ENCODE measurements at places on chromosomes 5 and 9.
A peak's percentile ranks its signal among the peaks of the same experiment; 100 is the strongest.

- no peak for DNase-seq
Observed at GRCh38 chr9:77015327-77016048, 4.0 kb upstream of the FOXB2 start.

GRCh38 chr5:170176916-170177315, 55.9 kb upstream of the C5orf58 start:
- no peak for DNase-seq

- DNase-seq, result no peak
Observed at GRCh38 chr9:118215549-118215948, 511.3 kb downstream of the TLR4 start.

DNA sequence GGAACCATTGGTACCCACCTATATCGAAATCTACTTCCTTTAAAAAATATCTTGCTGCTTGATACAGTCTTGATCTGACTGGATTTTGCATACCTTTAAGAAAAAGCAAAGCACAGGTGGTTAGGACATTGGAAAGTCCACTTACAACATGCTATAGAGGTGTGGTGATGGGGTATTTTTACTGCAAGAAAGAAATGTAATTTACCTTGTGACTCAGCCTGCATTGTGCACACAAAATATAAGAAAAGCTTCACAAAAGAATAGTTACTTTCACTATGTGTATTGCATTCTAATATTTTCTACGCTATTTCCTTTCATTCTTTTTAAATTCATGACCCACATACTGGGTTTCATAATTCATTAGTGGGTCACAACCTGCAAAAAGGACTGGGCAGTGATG, 236.2 kb upstream of the RASEF start:
- DNase-seq, result no peak

DNA sequence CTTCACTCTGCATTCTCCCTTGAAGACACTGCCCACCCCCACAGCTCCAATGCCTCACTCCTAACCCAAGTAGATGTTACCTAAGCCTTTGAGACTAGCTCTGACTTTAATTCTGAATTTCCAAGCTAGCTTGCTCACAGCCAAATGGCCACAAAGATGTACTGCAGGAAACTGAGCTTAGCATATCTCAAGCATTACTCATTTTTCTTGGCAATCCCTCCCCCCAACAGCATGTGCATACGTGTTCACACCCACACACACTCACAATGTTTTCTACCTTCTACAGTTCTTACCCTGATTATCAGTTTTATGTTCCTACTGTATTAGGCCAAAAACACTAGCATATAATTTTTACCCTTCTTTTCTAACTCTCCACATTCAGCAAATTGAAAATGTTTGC, 13.7 kb upstream of the GRIA1 start:
- peak; percentile 26 for DNase-seq

DNA sequence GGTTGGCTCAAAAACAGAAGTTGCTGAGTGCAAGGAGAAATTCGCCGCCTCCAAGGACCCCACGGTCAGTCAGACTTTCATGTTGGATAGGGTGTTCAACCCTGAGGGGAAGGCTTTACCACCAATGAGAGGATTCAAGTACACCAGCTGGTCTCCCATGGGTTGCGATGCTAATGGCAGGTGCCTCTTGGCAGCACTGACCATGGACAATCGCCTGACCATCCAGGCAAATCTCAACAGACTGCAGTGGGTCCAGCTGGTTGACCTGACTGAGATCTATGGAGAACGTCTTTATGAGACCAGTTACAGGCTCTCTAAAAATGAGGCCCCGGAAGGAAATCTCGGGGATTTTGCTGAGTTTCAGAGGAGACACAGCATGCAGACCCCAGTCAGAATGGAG, 7.7 kb downstream of the GTF3C4 start:
- DNase-seq, result no peak

DNA sequence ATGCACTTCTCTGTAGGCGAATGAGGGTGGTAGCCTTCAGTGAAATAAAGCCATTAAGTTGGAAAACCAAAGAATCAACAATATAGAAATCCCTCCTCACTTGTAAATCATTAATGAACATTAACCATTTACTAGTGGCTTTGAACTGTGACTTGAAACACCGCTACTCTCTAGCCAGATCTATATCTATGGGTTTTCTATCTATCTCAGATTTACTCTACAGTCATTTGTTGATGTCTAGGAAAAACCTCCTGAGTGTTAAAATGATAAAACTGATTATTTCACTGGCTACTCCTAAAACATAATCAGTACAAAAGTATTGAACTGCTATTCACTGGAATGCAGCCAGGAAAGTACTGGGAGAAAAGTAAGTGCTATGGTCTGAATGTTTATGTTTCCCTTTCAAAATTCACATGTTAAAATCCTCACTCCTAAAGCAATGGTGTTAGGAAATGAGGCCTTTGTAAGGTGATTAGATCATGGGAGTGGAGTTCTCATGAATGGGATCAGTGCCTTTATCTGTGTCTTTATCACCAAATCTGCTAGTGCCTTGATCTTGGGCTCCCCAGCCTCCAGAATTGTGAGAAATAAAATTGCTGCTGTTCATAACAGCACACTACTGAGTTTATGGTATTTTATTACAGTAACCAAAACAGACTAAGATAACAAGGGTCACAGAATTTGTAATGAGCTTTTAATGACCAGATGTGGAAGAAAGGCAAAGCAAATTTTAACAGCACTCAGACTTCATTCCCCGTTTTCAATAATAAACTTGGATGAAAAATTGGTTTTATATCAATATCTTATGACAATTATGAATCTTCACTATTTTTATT, 8.6 kb upstream of the OXCT1 start:
- no peak for DNase-seq
